ENCODE measurements at places on chromosomes 2 and 18.

GRCh38 chr2:160271171-160272086, 71.4 kb upstream of the ITGB6 start:
- peak; percentile 41 for DNase-seq

DNA sequence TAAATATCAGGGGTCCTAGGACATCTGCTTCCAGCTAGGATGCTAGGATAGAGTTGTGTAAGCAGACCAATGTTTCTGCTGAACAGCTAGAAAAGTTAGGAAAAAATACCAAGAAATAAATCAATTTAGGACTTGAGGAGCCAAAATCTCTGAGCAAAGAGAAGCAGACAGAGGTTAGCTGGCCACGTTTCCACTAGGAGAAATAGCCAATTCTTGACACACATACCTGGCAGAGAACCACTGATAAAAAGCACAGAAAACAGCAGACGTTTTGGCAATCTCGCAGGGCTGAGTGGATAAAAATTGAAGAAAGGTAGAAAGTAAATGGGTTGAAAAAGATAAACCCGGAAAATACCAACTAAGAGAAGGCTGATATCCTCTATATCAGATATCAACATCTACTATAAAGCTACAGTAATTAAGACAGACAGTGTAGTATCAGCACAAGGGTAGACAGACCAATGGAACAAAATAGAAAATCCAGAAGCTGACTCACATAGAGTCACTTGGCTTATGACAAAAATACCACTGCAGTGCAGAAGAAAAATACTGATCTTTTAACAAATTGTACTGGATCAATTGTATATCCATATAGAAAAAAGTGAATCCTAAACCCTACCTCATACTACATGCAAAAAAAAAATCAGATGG, 306.1 kb upstream of the KLHL29 start:
- DNase-seq: no peak

- DNase-seq: no peak
Measured at GRCh38 chr2:205827809-205828365, 145.6 kb downstream of the NRP2 start.

- DNase-seq: no peak
Measured at GRCh38 chr2:52862801-52863200, 904.8 kb upstream of the CHAC2 start.

GRCh38 chr2:54482715-54483114, 26.6 kb downstream of the SPTBN1 start:
- DNase-seq: peak; percentile 61

GRCh38 chr2:229170916-229171315, 100.2 kb downstream of the PID1 start:
- no peak for DNase-seq

GRCh38 chr2:158779621-158780020, 15.5 kb upstream of the DAPL1 start:
- no peak for DNase-seq

DNA sequence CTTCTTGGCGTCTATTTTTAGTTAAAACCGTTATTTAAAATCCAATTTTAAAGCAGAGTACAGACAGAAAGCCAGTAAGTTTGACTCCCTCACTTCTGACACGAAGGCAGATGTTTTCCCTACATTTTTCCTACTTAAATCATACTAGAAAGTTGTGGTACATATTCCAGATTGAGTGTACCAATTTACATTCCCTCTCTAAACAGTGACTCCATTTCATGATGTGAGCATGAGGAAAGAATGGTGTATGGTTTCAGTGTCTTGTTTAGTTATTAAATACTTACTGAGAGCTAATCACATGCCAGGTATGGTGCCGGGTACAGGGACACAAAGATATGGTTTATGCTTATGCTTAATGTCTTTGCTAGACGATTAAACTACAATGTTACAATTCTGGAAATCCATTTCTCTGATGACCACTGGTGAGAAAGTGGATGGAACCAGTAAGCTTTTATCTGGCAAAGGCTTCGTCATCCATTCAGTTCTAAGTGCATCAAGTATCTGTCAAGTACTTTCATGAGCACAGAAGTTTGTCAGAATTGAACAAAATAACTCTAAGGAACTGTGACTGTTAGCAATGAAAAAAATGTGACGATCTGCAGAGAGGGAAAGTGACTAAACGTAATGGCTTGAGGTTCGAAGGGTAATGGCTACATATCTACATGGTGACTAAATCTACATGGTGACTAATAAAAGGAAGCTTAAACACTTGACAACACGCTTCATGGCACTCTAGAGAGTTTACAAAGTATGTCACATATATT, 25.7 kb downstream of the MAP4K3 start:
- DNase-seq: no peak

DNA sequence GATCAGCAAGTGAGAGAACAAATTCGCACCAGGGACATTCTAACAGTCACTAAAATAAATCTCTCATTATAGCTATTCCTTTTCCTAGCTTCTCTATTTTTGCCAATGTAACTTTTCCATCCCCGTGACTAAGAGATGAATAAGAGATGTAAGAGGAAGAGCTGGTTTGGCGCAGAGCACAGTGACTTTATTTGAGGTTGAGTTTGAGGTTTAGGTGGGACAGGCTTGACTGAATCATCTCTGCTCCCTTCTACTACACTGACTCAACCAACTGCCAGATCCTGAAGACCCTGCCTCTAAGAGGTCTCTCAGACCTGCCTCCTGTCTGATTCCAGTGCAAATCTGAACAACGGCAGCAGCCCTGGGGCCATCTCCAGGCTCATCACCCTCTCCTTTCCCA, 28.0 kb downstream of the RFX8 start:
- DNase-seq: no peak

DNA sequence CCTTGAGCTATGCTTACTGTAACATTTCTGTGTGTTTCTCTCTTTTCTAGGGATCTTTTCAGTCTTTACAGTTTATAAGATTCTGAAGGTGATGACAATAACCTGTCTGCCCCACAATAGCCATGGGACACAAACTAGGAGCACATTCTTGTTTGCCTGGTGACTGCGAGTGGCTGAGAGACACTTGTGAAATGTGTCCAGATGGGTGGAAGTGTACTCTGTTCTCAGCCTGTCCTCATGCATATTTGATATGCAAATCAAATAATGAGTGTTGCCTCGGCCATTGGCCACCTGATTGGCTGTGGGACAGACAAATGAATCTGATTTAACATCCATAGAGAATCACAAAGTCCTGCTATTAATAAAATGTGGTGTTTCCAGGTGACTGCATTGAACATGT, 246.2 kb downstream of the HNMT start:
- DNase-seq: no peak

GRCh38 chr18:36322734-36323133, 25.2 kb downstream of the FHOD3 start:
- no peak for DNase-seq

DNA sequence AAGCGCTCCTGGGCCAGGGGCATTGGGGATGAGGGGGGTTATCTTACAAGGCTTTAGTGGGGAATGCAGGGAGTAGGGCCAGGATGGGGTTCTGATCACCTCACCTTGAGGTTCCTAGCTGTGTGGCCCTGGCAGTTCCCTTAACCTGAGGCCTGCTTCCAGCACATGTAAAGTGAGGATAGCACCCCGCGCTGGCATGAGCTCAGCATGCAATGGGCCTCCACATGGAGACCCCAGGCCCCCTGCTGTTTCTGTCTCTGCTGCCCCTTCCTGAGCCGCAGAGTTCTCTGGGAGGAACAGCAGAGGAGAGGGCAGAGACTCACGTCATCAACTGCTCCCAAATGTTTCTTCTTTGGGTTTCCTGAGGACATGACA, 8.6 kb upstream of the TEX51 start:
- no peak for DNase-seq

- no peak for DNase-seq
Measured at GRCh38 chr2:74037379-74037860, 52.7 kb downstream of the TET3 start.

DNA sequence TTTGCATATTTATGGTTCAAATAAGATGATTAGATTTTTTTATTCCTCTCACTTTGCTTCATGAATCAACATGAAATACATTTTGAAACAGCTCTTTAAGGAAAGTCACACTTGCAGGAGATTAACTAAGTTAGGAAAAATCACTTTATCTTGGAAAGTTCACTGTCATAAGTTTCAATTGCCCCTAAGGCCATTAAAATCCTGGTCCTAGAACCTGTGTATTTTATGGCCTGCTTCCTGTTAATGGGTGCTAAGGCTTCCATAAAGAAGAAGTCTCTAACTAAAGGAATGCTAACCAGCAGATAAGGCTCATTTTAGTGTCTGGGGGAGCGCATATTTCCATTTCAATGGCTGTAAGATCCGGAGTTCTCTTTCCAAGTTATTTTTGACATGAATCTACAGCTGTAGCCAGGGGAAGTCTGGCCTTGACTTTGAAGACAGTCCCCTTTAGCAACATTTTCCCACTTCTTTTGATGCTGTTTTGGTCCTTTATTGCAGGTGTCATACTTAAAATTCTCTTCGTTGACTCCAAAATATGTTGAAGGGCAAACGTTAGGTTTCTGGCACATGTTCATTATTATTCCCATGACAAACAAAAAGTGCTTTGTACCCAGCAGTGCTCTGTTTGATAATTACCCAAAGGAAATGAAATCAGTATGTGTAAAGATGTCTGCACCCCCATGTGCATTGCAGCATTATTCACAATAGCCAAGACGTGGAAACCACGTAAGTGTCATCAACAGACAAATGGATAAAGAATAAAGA, 34.4 kb upstream of the SH3BP4 start:
- no peak for DNase-seq
